ENCODE measurements at places on chromosomes 3 and 15. TPM values are rescaled to one million over a fixed set of nuclear protein-coding genes. Genes with fewer than 3 reads are reported as not detected.

GRCh38 chr15:99087405-99087943 lies 17.4 kb upstream of the SYNM start:
- DNase-seq = no peak

- DNase-seq = no peak
Measured at GRCh38 chr15:56042031-56042430, 48.6 kb upstream of the NEDD4 start.

DNA sequence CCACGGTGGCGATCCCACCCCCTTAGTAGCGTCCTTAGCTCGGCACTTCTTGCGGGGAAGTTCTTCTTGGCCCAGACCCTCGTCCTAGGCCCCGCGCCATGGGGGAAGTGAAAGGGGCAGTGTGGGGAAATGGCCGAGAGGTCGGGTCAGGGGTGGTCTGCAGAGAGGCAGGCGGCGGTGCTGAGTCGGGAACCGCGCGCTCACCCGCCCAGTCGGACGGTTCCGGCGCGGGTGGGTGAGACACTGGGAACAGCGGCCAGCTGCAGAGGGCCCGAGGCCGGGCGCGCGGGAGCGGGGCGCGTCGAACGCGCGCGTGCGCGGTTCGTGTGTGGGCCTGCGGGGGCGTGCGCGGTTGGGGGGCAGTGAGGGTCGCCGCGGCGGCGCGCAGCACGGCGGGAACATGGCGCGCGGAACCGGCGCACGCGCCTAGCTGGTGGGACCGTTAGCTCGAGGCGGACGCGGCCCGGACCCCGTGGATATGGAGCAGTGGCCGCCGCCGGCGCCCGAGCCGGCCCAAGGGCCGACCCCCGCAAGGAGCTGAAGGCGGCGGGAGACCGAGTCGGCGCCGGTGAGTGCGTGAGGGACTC lies 246.9 kb downstream of the GOLGA6L6 start:
- peak; percentile 41 for DNase-seq

DNA sequence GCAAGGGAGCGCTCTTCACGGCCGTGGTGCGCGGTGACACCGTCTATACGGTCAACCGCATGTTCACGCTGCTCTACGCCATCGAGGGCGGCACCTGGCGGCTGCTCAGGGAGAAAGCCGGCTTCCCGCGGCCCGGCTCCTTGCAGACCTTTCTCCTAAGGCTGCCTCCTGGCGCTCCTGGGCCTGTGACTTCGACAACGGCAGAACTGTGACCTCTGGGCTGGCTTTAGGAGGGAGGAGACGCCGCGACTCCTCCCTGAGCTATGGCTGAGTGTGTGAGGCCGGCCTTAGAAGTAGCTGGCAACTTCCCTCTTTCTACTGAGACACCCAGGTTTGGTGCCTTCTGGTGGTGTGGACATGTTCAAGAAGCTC lies 1.4 kb downstream of the KBTBD13 start:
- DNase-seq = peak; percentile 87

- no peak for DNase-seq
Measured at GRCh38 chr15:99983886-99984286, 250.6 kb upstream of the LYSMD4 start.

- DNase-seq = no peak
Measured at GRCh38 chr15:98676586-98677270, 28.4 kb downstream of the IGF1R start.

- no peak for DNase-seq
Measured at GRCh38 chr3:86427343-86427742, 563.6 kb downstream of the VGLL3 start.

- no peak for DNase-seq
Measured at GRCh38 chr15:48493084-48493762, 152.3 kb downstream of the FBN1 start.

Gene ECE2
- not detected for total RNA-seq

Gene GNB5
- total RNA-seq = 10.1 TPM

Gene CELF6
- 1.5 TPM for total RNA-seq
